ENCODE measurements at places on chromosomes 11 and 22. TPM values are rescaled to one million over a fixed set of nuclear protein-coding genes. Genes with fewer than 3 reads are reported as not detected.

- peaks cover 21% of the 10 kb centered on the region for H3K27me3 ChIP-seq
- no peaks in the 10 kb centered on the region for H3K36me3 ChIP-seq
- H3K4me3 ChIP-seq = no peak overlapping the region
Measured at GRCh38 chr11:115958089-115959000, 454.1 kb upstream of the CADM1 start.

- no peaks in the 10 kb centered on the region for H3K27me3 ChIP-seq
- H3K4me1 ChIP-seq = peaks cover 15% of the 10 kb centered on the region
- H3K4me3 ChIP-seq = no peak overlapping the region
- no peaks in the 10 kb centered on the region for H3K36me3 ChIP-seq
Measured at GRCh38 chr11:59025097-59025496, 61.0 kb upstream of the GLYATL1B start.

GRCh38 chr11:134132808-134133207 lies 63.9 kb downstream of the JAM3 start:
- DNase-seq = no peak
- no peak overlapping the region for H3K27ac ChIP-seq
- peaks cover 16% of the 10 kb centered on the region for H3K36me3 ChIP-seq
- H3K27me3 ChIP-seq = no peaks in the 10 kb centered on the region
- H3K4me1 ChIP-seq = peaks cover 4% of the 10 kb centered on the region

- H3K4me1 ChIP-seq = peaks cover 6% of the 10 kb centered on the region
- peaks cover 7% of the 10 kb centered on the region for H3K27me3 ChIP-seq
- no peak overlapping the region for H3K27ac ChIP-seq
- no peak for DNase-seq
Measured at GRCh38 chr11:77580712-77581337, 8.9 kb upstream of the AQP11 start.

Gene SCUBE1
- 9.6 TPM for total RNA-seq

Gene APOBEC3B
- 4.0 TPM for total RNA-seq

Measured in WTC11 (cell line).